ENCODE measurements at places on chromosomes 12 and 14.

- DNase-seq = no peak
Measured at GRCh38 chr12:52235822-52236361, 2.8 kb downstream of the KRT7 start.

DNA sequence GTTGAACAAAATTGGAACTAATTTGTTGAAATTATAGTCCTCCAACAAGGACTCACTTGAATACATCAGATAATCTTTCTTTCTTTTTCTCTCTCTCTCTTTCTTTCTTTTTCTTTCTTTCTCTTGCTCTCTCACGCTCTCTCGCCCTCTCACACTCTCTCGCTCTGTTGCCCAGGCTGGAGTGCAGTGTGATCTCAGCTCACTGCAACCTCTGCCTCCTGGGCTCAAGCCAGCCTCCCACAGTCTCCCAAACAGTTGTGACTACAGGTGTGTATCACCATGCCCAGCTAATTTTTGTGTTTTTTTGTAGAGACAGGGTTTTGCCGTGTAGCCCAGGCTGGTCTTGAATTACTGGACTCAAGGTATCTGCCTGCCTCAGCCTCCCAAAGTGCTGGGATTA is 22.8 kb downstream of the WDR20 start:
- no peak for DNase-seq

DNA sequence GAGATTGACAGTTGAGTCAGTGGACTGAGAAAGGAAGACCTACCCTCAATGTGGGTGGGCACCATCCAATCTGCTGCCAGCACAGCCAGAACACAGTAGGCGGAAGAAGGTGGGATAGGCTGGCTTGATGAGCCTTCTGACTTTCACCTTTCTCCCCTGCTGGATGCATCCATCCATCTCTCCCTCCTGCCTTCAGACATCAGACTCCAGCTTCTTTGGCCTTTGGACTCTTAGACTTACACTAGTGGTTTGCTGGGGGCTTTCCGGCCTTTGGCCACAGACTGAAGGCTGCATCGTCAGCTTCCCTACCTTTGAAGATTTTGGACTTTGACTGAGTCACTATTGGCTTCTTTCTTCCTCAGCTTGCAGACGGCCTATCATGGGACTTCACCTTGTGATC is 456.5 kb upstream of the MIS18BP1 start:
- DNase-seq = no peak

GRCh38 chr12:130978785-130979184 is 25.1 kb downstream of the ADGRD1 start:
- DNase-seq = no peak

GRCh38 chr12:65086236-65086635 is 34.9 kb downstream of the WIF1 start:
- DNase-seq = no peak

- no peak for DNase-seq
Measured at GRCh38 chr12:78239544-78239943, 408.9 kb downstream of the NAV3 start.

GRCh38 chr14:90467501-90467900 is 70.7 kb downstream of the CALM1 start:
- DNase-seq = no peak

GRCh38 chr12:12784911-12785814 is at the start of gene APOLD1:
Gene APOLD1, plus strand, starts transcription at chr12:12785659. Its CDS starts 33 bp downstream, at chr12:12785692.
- DNase-seq = no peak

DNA sequence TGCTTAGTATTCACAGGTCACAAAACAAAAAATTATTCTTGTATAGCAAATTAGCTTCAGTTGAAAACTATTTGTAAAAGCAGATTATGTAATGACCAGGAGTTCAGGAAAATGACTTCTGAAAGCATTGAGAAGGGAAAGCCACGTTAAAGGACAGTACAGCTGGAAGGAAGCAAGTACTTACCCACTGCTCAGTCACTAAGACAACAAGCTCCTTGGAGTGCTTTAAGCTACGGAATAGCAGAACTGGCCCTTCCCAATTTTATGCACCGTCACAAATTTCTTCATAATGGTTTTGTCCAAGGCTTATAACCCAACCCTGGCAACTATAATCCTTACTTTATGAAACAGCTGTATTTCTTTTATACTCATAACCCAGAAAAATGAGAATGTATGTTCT is 13.0 kb upstream of the SNAPC1 start:
- no peak for DNase-seq

- no peak for DNase-seq
Measured at GRCh38 chr14:68309616-68310015, 483.3 kb downstream of the ZFP36L1 start.

DNA sequence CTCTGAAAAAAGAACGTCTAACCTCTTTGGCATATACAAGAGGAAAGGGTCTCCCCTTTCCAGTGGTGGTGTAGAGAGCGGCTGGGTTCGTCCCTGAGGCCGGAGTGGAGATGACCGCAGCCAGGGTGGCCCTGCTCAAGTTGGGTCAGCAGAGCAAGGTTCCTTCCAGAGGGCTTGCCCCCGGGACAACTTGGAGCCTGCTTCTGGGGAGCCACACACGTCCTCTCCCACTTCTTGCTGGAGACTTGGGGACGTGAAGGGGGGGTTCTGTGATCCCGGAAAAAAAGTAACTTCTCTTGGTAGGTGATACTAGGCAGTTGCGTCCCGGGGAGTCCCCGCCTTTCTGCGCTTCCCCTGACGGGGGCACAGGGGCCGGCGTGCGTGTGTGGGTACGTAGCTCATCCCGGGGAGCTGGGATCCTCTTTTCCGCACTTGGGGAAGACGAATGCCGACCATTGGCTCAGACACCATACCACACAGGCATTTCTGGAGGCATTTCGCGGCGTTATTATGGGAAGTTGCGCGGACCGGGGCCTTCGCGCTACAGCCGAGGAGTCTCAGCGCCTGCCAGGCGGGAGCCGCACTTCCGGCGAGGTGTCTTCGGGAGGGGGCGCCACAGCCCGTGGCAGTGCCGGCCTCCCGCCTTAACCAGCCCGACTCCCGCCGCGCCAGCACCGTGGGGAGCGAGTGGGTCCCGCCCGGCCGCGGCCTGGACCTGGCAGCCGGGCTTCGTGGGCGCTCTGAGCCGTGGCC is 14.8 kb upstream of the PAX9 start:
- no peak for DNase-seq

DNA sequence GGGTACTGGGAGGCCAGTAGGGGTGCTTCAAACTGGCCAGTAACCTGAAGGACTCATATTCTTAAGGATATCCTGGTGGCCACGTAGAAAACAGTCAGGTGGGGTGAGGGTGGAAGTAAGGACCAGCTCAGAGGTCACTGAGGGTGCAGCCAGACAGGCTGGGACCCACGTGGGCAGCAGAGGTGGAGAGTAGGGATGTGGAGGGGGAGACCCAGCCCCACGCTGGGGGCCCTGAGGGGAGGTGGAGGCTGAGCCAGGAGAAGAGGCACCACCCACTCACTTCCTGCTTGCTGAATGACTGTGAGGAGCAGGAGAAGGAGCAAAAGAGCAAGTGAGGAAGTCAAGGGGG is 12.6 kb upstream of the SERPINA3 start:
- no peak for DNase-seq

GRCh38 chr14:52878469-52878868 is 72.4 kb downstream of the FERMT2 start:
- no peak for DNase-seq

- no peak for DNase-seq
Measured at GRCh38 chr14:68969278-68970033, 9.6 kb downstream of the ACTN1 start.

GRCh38 chr12:89384050-89384758 is 31.9 kb upstream of the DUSP6 start:
- no peak for DNase-seq

- no peak for DNase-seq
Measured at GRCh38 chr12:52839436-52840105, 5.5 kb upstream of the KRT79 start.

DNA sequence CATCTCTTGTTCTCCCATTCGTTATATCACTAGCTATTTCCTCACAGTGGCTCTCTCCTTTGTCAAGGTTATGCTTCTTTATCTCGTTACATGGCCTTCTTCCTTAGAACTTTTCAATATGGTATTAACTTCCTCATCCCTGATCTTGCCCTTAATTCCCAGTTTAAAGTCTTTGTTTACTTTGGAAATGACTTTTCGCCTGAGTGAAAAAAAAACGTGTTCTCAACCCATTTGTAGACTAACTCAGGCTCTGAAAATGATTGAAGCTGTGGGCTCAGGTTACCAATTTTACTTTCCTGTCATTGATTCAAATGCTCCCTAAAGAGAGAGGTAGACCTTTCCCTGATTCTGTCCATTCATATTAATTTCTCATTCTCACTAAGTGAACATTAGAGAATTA is 135.2 kb downstream of the NUBPL start:
- DNase-seq = no peak

DNA sequence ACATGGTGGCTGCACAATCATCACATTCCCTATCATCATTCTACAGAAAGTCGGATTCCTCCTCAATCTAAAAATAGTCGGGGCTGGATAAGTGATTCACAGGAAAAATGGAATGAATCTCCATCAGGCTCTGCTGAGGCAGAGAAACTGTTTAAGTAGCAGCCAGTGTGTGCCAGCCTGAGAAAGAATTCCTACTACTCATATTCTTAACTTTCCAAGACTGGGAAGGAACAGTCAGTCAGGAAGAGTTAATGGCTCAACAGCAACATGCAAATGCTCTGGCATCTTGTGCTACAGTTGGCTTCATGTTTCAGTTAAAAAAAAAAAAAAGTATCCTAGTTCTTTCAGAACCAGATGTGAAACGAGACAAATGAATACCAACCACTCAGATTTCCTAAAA is 187.0 kb downstream of the GRIP1 start:
- DNase-seq = no peak

- DNase-seq = no peak
Measured at GRCh38 chr14:92217936-92218335, 96.2 kb downstream of the CPSF2 start.

DNA sequence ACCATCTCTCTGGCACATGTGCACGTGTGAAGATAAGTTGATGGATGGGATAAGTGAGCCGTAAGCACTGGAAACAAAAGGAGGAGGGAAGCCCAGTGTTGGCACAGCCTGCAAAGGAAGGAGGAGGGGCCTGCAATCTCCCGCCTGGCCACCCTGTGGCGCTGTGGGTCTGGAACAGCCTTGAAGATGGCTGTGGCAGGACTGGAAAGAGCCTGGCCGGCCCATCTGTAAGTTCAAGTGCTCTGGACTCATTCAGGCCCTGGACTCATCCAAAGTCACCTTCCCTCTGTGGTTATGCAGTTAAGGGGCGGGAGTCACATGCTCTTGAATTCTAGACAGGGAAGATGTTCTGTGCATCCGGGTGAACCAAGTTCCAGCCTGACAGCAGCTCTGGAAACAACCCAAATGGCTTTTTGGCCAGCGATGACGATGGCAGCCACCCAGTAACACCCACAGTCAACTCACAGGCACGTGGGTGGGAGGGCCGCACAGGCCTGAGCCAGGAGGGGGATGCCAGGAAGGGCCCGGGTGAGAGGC is 50.4 kb downstream of the CHGA start:
- no peak for DNase-seq
